ENCODE measurements at places on chromosomes 4 and X.
A peak's percentile ranks its signal among the peaks of the same experiment; 100 is the strongest.

GRCh38 chr4:47668810-47669408 lies 169.0 kb downstream of the CORIN start:
- DNase-seq: no peak

GRCh38 chrX:1462596-1463251 lies 10.0 kb upstream of the ASMTL start:
- DNase-seq: no peak

DNA sequence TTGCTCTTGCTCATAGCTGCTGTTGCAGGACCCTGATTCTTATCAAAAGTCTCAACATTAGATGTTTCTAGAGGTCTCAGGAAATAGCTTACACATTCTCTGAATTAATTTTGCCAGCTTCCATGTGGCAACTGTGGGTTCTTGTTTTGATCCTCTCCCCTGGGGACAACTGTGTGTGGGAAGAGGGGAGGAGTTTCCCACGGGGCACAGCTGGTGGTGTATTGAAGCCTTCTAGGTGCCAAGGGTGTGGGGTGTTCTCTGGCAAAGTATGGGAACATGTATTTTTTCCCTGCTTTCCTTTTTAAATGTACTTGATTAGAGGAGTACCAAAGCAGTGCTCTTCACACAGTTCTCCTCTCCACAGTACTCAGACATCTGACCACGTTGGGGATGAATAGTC lies 212.7 kb downstream of the RPA4 start:
- no peak for DNase-seq

DNA sequence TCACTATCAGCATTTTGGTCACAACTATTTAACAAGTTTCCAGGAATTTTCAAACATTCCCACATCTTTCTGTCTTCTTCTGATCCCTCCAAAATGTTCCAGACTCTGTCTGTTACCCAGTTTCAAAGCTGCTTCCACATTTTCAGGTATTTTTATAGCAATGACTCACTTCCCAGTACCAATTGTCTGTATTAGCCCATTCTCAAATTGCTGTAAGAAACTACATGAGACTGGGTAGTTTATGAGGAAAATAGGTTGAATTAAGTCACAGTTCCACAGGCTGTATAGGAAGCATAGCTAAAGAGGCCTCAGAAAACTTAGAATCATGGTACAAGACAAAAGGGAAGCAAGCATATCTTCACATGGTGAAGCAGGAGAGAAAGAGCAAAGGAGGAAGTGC lies 475.0 kb upstream of the PCDH7 start:
- no peak for DNase-seq

DNA sequence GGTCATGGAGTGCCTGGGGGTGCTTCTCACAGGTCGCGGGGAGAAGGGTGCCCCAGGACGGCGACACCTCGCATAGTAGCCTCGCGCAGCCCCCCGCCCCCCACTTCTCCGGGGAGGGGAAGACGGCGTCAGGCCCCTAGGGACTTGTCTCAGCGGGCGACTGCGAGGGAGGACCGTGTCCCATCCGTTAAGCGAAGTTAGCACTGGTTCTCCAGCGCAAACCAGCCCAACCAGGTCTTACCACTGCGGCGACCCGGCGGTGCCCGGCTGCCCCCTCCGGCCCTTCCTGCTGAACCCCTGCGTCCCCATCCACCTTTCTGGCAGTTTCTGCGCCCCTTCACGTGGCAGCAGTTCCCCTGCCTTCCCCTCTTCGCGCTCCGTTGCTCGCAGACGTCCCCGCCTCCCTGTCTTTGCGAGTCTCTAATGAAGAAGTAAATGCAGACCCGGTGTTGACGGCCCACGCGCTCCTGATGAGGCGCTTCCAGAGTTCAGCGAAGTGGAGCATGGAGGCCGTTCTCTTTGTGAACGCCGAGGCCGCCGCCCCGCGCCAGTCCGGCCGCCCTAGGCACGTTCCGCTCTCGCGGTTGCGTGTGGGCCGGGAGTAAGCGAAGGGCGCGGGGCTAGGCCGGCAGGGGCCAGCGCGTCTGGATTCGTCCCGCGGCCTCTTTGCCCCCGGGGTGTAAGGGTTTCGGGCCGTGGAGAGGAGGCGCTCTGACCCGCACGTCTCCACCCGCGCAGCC lies 3.0 kb downstream of the SLIT2 start:
- no peak for DNase-seq

GRCh38 chr4:10671366-10671765 lies 13.2 kb downstream of the CLNK start:
- DNase-seq: no peak

GRCh38 chr4:5292101-5292500 lies 240.8 kb downstream of the STK32B start:
- no peak for DNase-seq

DNA sequence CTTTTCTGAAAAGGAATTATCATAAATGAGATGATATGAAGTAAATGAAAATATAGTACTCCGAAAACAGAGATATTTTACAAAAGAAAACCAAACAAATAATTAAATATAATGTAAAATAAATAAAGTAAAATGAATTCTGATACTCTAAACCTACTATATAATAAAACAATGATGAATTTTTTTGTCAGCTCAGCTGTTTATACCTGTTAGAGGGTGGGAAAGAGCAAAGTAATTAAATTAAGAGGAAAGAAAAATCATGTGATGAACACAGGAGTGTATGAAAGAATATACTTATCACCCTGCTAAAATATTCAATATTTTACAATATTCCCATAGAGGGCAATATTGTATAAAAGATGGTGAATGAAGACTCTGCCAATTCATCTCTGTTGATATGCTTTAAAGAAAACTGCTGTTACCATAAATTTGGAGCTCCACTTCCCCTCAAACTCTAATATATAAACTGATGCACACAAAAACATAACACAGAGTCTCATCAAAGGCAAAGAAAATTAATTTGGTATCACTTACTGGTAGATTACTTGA lies 6.5 kb upstream of the NDST4 start:
- DNase-seq: no peak

GRCh38 chrX:21747558-21747957 lies 10.4 kb downstream of the SMPX start:
- DNase-seq: no peak

DNA sequence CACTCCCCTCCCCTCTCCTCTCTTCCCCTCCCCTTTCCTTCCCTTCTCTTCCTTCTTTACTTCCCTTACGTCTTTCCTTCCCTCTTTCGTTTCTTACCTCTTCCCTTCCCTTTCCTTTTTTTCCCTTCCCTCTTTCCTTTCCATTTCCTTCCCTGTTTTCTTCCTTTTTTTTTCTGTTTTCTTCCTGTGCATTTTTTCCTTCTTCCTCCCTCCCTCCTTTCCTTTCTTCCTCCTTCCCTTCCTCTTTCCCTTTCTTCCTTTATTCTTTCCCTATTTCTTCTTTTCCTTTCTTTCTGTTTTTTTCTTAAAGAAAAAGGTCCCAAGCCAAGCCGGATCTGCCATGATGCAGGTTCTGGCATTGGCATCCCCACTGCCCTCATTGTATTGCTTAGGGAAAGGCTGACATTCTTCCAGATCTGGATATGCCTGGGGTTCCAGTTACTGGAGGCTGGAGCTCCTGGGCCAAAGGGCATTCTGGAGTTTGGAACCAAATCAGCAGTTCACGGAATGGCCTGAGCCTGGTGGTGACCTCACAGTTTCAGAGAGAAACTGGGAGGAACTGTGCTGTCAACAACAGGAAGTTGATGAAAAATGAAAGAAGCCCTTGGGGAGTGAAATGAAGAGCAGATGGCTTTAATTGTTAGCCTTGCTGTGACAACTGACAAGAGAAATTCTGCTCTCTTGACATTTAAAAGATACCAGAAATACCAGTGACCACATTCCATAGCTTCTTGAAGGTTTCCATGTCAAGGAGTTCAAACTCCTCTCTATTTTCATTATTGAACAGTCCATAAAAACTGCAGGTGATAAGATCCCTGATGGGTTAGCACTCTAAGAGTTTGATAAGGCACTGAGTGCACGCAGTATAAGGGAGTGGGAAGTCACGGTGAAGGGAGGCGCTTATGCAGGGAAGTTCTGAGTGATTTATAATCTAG lies 622.1 kb downstream of the SPRY1 start:
- DNase-seq: no peak

- DNase-seq: no peak
Observed at GRCh38 chrX:25531096-25531495, 515.3 kb upstream of the ARX start.

DNA sequence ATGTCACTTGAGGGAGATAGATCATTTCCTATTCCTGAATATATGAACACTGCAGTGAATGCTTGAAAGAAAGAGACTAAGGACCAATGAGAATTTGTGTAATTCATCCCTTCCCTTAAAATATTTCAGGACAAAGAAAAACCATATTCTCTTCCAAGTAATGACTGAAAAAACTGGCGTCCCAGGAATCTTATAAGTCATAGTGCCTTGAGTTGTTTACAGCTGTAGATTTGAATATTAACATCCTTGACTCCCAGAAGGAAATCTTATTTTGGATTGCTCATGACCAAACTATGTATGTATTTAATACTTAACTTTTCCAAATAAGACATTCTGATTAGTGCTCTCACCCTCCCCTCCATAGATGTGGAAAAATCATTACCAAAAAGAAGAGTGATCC lies 55.5 kb downstream of the CLDN22 start:
- DNase-seq: no peak

GRCh38 chr4:2487632-2488031 lies 18.7 kb downstream of the RNF4 start:
- no peak for DNase-seq

GRCh38 chr4:139207247-139207646 lies 30.2 kb upstream of the ELF2 start:
- DNase-seq: no peak

- no peak for DNase-seq
Observed at GRCh38 chrX:43405191-43405590, 250.9 kb upstream of the MAOA start.

DNA sequence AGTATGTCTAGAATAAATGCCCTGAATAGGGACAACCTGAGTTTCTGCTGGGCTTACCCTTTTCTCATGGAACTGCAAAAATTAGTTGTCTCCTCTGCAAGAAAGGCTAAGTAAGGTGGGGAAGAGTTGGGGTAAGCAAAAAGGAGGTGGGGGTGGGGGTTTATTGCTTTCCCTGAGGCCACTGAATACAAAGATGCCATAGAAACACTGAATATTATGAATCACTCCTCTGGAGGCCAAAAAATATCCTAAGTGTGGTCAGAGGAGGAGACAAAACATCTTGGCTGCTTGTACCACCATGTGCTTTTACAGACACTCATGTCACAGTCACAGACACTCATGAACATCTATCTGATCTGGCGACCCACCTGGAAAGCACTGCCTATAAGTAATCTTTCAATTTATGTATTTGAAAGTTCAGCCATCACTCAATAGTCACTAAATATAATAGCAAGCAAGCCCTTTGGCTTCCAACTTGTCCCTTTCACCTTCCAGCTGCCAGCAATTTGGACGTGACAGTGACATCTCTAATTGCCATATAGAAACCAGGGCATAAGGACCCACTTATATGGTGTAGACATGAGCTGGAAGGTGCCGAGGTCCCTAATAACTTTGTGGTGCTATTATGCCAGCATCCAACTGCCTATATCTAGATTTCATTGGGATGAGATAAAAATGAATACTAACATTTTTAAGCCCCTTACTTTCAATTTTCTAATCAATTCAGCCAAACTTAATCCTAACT lies 122.7 kb upstream of the CBR4 start:
- DNase-seq: no peak

DNA sequence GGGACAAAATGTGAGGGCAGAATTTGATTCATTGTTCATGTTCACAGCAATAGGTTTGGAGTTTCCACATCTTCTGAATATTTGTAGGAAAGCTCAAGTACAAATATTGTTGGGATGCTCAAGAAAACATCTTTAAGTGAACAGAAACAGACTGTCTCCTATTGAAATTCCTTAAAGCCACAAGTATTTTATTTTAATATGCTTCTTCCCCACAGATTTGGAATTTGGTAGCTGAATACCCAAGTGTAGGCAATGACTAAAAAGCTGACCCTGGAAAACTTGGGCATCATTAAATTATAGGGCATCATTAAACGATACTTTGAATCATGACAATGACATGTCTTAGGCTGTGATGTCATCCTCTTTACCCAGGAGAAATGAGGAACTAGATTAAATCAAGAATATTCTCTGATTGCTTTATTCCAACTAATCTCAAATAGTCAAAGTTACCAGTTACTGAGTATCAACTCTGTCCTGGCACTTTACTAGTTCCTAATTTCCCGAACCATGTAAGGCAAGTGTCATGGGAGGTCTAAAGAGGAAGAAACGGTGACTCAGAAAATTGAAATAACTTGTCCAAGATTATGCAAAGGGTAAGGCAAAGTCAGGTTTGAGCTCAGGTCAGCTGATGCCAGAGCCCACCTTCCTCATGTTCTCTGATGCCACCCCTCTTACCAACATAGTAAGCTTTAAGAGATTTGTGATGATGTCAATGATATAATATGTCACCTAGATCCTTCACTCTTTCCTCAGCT lies 223.1 kb upstream of the LEF1 start:
- no peak for DNase-seq

DNA sequence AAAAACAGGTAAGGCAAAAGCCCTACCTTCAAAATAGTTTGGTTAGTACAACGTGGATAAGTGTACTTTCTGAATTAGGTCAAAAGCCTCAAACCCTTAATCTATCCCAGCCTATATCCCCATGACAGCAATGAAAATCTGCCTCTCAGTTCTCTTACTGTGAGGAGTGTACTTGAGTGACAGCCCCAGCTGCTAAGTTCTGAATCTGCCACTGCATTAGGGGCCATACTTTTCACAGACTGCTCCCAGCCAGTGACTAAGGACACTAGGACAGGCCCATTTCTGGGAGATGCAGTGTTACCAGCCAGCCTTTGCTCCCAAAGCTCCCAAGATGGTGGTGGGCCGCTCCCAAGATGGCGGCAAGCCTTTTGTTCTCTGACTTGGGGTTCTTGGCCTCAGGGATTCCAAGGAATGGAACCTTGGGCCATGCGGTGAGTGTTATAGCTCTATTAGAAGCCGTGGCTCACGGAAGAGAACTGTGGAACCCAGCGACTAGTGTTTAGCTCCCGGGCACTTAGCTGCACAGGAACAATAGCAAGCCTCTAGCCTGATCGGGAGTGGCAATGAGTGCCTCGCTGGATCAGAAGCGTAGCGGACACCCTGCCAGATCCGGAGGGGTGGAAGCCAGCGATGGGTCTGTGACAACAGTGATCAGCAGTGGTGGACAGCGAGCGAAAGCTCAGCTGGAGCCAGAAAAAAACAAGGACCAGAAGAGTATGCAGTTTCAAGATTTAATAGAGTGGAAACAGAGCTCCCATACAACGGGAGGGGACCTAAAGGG lies 175.6 kb upstream of the NRK start:
- DNase-seq: peak; percentile 19

DNA sequence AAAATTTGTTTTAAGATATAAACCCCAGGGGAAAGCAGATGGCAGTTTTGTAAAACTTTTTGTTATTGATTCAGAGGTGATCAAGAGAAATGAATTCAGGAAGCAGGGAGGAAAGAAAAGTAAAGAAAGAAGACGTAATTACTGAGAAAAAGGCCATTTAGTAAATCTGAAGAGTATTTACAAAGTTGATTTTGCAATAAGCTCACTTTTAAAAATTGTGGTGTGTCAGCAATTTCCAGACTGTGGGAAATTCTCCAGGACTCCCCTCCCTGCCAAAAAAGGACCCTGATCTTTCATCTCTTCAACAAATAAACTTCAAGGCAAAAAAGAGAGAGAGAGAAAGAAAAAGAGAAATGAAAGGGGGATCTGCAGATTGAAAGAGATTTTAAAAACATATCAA lies 36.6 kb downstream of the PCYT1B start:
- no peak for DNase-seq

Measured in NCI-H524 treated with DMSO at 0.1 percent for 48 hours (cell line).